ENCODE measurements at places on chromosomes 3 and 15.
A peak's percentile ranks its signal among the peaks of the same experiment; 100 is the strongest.

DNA sequence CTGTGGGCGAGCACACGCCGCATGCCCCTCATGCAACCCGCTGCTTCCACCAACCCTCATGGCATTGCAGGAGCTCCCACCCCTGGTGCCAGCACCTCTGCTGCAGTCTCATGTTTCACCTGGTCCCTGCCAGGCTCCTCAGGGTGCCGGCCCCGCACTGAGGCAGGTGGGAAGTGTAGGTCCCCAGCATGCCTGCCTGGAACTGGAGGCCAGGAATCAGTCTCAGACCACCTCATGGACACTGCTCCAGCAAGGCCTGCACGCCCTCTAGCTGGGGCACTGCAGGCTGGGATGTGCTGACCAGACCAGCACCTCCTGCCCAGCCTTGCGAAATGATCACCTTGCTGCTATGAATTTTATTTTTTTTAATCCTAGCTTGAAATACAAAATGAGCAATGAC, 39.1 kb downstream of the OCA2 start:
- no peak for DNase-seq

DNA sequence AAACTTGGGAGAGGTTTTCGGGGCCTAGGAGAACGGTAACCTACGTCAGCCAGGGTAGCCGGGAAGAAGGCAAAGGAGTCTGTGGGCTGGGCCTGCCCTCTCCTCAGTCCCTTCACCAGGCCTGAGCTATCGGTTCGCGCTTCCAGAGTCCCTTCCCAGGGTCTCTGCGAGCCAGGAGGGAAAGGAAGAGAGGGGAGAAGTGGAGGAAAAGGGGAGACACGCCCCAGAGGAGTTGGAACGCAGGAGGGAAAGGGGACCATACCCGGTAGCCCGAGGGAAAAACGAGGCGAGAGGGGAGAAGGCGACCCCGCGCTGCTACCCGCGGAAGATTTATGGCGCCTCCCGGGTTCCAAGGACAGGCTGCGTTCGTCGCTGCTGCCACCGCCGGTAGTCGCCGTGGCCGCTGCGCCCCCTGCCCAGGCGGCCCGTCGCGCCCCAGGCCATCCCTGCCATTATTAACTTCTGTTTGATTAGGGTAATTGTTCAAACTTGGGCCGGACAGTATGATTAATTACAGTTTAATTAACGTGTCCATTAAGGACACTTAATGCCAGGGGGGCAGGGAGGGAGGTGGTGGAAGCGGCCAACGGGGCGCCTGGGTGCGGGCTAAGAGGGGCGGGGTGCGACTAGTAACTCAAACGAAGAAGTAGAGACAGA, 3.4 kb upstream of the SKOR1 start:
- DNase-seq = no peak

DNA sequence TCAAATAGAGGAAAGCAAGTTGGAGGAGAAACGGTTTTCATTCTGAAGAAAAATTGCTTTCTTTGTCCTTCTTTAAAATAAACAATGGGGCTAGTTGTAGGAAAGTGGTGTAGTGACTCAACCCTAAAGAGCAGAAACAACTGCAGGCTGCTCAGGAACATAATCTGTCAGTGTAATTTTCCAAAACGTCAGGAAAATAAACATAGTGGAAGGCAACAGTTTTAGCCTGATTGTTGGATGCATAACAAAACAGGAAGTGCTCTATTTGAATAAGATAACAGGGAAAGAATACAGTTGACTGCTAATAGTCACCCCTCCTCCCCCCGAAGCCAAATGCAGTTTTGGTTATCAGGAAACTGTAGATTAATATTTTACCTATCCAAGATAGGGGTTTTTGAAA, 167.6 kb downstream of the ECT2 start:
- DNase-seq = peak; percentile 42

DNA sequence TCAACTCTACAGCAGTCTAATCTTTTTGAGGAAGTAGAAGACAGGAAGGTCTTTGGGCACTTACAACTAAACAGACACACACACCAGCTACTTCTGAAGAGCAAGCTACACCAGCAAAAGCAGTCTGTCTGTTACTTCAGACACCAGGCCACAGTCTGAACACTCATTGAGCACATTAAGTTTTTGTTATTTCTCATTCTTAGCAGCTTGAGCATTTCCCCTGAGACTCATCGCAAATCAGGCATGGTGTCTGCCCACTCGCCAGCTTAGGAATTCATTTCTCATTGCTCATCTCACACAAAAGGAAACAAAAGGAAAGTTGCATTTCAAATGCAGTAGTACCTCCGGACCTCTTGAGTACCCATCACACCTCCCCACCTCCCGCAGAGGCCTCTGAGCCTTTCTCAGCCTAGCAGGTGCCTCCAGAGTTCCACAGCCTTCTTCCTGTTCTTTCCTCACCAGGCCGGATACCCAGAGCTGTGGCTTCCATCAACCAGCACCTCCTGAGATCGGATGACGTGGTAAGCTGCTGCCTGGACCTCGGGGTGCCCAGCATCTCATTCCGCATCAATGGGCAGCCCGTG, 302.0 kb downstream of the RYR3 start:
- DNase-seq = no peak

DNA sequence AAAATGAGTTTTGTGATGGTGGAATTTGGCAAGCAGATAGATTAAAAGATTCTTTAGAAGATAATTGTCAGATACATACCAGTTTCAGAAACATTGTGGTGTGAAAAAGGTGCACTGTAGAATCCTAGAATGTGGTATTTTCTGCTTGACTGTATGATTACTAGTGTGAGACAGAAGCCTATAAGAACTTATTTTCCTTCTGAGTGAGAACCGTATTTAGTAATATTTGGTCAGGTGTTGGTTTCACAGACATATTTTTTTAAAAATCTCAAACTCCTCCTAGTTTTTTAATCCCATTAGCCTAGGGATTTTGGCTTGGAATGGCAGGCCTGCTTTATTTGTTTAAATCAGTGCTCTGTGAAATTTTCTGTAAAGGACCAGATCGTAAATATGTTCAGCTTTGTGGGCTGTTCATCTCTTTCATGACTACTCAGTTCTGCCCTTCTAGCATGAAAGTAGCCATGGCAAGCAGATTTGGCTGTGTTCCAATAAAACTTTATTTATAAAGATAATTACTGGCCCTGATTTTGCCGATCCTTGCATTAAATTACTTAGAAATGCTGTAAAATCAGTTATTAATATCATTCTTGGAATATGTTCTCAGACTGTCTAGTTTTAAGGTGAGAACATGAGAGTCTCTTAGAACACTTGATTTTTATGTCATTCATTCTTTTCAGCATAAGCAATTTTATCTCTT, 205.1 kb downstream of the ITPR1 start:
- no peak for DNase-seq

DNA sequence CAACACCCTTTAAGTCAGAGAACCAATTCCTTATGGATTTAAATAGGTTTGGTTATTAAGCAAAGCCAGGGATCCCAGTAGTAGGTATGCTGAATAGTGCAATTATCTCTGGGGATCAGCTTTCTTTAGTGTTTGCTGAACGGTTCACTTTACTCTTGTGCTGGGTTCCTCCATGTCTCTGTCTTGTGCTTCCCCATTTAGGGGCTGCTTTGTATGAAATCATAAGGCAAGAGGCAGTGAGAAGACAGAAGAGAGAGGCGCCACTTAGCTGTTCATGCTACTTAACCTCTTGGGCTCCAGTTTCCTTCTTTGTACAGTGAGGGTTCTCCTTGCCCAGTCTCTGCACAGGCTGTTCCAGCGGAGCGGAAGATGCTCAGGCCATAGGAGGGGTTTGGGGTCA, 3.5 kb downstream of the ST6GAL1 start:
- DNase-seq = no peak

- peak; percentile 40 for DNase-seq
These were observed 51.7 kb downstream of the GOLIM4 start for GRCh38 chr3:168044049-168044448.

- DNase-seq = no peak
These were observed 36.5 kb downstream of the TM4SF18 start for GRCh38 chr3:149296972-149297371.

DNA sequence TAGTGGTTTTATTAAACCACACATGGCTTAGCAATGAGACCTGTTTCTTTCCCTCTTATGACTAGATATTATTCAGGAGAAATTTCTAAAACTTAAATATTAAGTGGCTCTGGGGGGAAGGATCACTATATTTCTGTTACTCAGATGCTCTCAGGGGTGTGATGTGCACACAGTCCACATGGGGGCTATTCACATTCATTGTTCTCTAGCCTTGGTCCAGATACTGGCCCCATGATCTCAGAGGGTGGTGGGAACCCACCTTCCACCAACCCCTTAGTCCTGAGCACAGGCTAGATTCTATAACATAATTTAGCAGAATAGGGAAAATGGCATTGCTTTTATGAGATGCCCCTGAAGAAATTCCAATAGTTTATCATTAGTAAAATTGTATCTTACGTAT, 149.0 kb upstream of the ST8SIA2 start:
- DNase-seq = no peak

DNA sequence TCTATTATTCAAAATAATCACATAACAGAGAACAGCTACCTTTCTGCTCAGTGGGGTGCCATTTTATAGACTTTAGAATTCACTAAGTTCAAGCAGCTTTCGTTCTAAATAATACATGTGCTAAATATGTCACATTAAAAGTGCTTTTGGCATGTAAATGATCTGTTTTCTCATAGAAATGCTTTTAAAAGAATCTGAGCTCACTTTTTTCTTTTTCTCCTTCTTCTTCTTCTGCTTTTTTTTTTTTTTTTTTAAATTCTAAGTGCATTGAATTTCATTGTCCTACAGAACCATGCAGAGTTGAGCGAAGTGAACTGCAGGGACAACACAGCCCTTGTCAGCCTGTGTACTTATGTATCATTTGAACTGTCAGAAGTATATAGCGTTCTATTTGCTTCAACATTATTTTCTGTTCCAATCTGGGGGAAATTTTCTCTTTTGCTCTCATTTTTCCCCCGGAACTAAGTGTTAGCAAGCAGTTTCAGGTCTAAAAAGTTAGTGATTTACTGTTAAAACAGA, 193.8 kb upstream of the TMCO5A start:
- DNase-seq = no peak

DNA sequence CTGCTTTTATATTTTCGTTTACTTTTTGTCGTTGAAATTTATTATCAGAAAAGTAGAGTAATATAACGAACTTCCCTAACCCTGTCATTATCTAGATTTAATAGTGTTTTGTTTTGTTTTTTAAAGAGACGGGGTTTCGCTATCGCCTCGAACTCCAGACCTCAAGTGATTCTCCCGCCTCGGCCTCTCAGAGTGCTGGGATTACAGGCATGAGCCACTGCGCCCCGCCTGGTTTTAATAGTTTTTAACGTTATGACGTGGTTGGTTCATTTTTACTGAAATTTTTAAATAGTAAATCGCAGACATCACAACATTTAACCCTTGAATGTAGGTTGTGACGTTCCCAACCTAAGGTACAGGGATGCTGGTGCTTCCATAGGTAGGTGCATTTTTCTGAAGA, 1.0 kb downstream of the NGRN start:
- DNase-seq = no peak

GRCh38 chr3:195178124-195178910, 92.6 kb downstream of the XXYLT1 start:
- DNase-seq = no peak

- DNase-seq = no peak
These were observed 366.6 kb downstream of the SOX2 start for GRCh38 chr3:182078316-182078715.

GRCh38 chr3:48596157-48596556, 1.0 kb upstream of the COL7A1 start:
- DNase-seq = no peak

GRCh38 chr3:194322678-194323211, 28.4 kb downstream of the CPN2 start:
- peak; percentile 78 for DNase-seq

DNA sequence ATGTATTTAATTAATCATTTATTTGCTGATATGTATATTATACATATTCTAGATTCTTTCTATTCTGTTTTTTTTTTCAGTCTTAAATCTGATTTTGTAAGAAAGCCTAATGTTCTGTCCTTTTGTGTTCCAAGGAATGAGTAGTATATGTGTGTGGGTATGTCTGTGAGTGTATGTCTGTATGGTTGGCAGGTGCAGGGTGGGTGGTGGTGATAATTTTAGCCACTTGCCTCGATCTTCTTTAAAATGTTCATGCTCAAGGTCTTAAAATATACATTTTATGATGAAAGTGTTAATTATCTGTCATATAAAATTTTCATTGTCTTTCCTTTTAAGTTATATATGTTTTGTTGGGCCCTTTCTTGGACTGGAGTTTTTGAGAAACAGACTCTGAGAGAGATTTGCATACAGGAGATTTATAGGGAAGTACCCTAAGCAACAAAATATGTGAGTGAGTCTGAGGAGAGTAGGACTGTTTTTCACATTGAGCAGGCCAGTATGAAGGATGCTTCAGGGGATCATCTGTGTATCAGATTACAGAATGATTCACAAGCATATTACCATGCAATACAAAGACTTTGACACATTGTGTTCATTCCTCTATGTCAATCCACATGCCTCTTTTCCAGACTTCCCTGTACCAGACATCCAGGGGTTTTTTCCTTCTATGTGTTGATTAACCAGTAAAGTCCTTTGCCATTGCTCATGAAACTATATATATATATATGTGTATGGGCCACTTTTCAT, 211.0 kb upstream of the DPPA4 start:
- DNase-seq = no peak

GRCh38 chr3:11371747-11372146, 99.5 kb downstream of the ATG7 start:
- no peak for DNase-seq

DNA sequence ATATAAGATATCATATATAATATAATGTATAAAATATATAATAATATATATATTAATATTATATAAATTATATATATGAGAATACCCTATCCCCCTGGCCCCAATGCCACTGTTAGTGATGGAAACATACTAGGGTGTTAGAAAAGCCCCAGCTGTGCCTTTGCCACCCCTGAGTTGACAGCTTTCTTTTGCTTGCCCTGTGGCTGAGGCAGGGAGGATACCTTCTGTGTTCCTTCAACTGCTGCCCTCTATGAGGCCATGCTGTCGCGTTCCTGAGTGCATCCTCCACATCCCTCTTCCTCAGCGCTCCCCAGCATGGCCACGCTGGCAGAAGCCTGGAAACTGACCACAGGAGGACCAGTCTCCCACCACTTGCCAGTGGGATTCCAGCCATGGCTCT, 26.3 kb downstream of the FAN1 start:
- DNase-seq = no peak

DNA sequence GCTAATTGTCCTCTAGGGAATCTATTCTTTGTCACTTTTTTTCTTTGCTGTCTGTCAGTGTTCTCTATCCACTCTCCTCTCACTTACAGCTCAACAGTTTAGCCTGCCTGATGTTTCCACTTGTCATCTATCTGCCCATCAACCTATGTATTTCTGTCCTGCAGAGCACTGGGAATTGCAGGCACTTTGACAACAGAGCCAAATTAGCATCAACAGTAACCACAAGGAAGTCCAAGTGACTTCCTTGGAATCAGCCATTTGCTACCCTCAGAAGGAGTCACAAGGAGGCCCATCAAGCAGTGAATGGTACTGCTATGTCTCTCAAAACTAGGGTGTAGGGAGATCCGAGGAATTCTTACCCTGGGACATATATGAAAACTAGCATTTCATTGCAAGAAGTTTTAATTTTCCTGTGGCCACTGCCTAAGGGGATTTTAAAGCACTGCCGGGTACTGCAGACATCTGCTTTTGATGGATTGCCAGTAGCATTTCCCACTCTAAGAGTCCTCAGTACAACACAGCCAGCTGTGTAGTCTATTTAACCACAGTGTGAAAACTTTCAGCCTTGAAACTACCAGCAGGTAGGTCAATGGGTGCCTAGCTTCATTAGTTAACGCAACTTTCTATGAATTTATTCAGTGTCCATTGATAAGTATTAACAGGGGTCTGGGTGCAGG, 898.8 kb downstream of the NTRK3 start:
- DNase-seq = no peak

- DNase-seq = no peak
These were observed 34.0 kb upstream of the TNFAIP8L3 start for GRCh38 chr15:51128701-51129100.

Data from kidney capillary endothelial cell (primary cell).